ENCODE measurements at places on chromosomes 12 and 14.

- DNase-seq = no peak
Observed at GRCh38 chr14:83826838-83827237, 1703.1 kb upstream of the FLRT2 start.

GRCh38 chr12:103930787-103931735 is 851 bp downstream of the HSP90B1 start:
- peak; percentile 65 for DNase-seq

- no peak for DNase-seq
Observed at GRCh38 chr12:56103823-56104108, 593 bp upstream of the PA2G4 start.

GRCh38 chr12:124754949-124755800 is 108.5 kb downstream of the SCARB1 start:
- DNase-seq = no peak

DNA sequence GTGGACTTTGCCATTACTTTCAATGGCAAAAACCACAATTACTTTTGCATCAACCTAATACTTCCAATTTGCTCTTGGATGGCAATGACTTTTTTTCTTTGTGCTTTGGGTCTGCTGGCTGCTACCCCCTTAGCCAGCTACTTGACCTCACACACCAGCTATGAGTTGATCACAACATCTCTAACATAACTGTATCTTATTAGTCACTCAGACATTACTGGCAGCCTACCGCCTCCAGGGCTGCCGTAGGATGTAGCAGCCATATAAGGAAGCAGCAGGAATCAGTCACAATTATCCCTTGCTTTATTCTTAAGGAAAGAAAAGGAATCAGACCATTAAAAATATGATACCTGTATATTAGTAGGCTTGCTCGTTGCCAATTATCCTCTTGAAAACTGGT is 260.5 kb downstream of the ADAMTS20 start:
- no peak for DNase-seq

DNA sequence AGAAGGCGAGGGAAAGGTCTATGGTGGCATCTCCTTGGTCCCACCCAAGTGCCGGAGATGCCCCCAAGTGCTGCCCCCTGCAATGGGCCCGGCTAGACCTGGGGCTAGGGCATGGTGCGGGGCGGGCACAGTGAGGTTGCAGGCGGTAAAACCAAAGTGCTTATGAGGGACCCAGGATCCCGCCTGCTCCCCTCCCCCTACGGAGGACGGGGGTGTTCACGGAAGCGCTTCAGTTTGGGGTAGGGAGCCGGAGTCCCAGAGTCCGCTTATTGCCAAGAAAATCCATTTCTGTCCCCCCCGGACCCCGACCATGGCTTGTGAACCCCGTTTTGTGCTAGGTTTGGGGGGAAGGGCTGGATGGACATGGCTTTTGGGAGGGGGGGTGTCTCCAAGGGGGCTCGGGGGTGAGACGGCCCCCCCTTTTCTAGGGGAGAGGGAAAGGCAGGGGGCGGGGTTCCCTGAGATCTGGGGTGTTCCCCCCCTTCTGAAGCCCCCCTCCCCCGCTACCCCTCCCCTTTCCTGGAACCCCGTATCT is 5.4 kb upstream of the GPR84 start:
- no peak for DNase-seq

- DNase-seq = no peak
Observed at GRCh38 chr14:52154992-52155650, 86.3 kb upstream of the NID2 start.

- no peak for DNase-seq
Observed at GRCh38 chr12:106769546-106769945, 4.9 kb upstream of the RIC8B start.

DNA sequence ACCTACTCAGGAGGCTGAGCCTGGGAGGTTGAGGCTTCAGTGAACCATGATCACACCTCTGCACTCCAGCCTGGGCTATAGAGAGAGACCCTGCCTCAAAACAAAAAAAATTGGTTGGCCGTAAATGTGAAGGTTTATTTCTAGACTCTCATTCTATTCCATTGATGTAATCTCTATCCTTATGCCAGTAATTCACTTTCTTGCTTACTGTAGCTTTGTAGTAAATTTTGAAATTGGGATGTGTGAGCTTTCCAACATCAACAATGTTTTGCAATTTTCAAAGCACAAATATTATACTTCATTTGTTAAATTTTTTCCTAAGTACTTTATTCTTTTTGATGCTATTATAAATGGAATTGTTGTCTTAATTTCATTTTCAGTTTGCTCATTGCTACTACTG is 24.6 kb downstream of the LIN52 start:
- no peak for DNase-seq

GRCh38 chr14:77043177-77043983 is 14.9 kb upstream of the IRF2BPL start:
- DNase-seq = no peak

- no peak for DNase-seq
Observed at GRCh38 chr14:58944343-58944967, 244.0 kb upstream of the DAAM1 start.

DNA sequence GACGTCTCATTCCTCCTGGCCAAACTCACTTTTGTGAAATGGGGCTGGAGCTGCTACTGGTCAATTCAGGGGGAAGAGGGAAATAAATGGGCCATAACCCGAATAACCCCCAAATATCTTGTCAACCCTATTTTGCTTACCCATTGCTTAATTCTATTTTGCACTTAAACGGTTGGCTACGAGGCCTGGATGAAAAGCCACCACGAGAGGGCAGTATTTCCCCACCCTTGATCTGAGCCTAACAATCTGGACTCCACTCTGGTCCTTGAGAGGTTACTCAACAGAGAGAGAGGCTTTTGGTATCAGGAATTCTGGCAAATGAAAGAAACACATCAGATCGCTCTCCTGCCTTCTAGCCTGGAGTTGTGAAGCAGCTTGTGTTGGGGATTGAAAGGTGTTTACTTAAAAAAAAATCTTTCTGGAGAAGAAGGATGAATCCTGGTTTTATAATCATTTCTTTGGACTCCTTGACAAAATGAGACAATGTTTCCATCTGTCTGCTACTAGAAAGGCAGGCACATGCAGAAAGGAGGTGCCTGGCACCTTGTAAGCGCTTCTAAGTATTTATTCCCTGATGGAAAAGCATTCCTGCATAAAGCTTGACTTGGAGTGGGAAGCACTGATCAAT is 22.4 kb upstream of the FBXO21 start:
- peak; percentile 36 for DNase-seq

GRCh38 chr14:73613046-73613383 is 698 bp downstream of the ACOT6 start:
- DNase-seq = no peak

- no peak for DNase-seq
Observed at GRCh38 chr12:111451232-111451631, 45.5 kb downstream of the SH2B3 start.

- DNase-seq = no peak
Observed at GRCh38 chr14:93104961-93105360, 10.8 kb downstream of the ITPK1 start.

GRCh38 chr14:77746064-77746702 is 14.8 kb downstream of the SNW1 start:
- DNase-seq = no peak

- no peak for DNase-seq
Observed at GRCh38 chr12:104751120-104751519, 207.0 kb downstream of the SLC41A2 start.

DNA sequence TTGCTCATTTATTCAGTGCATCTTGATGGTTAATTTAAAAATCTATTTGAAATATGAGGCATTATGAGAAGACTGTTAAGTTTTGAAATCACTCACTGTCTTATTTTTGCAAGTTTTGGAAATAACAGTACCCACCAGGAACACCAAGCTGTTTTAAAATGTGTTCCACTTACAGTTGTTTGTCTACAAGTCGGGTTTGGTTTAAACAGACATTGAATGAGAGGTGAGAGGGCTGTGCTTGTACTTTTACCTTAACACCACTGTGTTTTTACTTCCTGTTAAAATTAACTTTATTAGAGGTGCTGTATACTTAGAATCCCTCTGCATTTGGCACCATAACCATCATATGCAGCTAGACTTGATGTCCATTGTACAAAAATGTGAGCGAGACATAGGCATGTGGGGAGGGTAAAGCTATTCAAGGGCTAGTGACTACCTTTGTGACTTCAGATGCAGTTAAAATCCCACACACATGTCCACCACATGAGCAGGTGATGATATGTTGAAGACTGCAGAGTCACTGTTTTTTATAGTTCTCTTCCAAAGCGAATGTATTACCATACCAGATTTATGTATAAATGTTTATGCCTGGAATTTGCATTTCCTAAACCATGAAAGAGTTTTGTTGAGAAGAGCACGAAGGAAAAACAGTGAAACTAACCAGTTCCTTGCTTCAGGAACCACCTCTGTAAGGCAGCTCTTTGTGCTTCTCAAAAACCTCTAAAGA is 12.9 kb downstream of the ELK3 start:
- DNase-seq = no peak

GRCh38 chr14:99524091-99524661 is 43.0 kb downstream of the CCNK start:
- DNase-seq = no peak

GRCh38 chr14:100028990-100029677 is 36.1 kb upstream of the EVL start:
- DNase-seq = no peak

DNA sequence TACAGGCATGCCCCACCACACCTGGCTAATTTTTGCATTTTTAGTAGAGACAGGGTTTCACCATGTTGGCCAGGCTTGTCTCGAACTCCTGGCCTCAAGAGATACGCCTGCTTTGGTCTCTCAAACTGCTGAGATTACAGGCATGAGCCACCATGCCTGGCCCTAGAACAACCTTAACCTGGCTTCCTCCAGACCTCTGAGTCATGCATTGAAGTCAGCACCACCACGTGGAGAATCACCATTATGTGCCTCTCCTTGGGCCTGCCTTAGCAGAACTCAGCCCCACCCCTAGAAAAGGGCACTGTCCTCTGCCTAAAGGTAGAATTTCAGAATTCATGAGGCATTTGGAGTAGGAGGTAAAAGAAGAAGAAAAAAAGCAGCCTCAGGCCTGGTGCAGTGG is 49.0 kb downstream of the LIMA1 start:
- no peak for DNase-seq

DNA sequence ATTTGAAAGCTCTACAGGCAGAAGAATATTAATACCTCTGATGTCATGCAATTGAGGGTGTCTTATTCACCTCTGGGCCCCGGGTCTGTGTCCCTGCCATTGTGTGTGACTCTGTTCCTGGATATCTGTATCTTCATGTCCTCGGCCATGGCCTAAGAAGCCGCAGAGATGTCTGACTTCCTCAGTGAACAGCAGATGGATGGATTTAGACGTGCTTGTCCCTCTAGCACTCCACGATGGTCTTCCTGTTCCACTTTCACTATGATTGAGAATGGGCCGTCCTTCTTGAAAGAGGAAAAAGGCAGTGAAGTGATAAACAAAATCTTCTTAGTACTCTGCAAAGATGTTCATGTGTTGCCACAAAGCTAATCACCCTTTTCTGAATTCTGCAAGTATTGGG is 217.4 kb downstream of the SLC41A2 start:
- DNase-seq = no peak

DNA sequence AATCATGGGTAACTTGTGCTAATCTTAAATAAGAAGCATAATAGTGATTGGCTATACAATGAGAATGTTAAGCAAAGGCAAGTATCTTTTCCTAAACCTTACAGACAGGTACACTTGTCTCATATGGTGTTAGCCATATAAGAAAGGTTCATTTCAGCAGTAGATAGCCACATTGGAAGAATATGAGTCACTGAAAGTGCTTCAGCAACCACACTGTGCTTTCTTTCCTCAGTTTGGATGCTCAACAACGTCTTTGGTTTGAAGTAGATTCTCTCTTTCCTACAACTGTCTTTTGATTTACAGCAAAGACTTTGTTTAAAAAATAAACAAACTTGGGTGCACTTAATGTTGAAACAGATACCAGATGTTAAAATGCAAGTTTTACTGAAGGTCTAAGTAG is 8.9 kb downstream of the DDHD1 start:
- no peak for DNase-seq

DNA sequence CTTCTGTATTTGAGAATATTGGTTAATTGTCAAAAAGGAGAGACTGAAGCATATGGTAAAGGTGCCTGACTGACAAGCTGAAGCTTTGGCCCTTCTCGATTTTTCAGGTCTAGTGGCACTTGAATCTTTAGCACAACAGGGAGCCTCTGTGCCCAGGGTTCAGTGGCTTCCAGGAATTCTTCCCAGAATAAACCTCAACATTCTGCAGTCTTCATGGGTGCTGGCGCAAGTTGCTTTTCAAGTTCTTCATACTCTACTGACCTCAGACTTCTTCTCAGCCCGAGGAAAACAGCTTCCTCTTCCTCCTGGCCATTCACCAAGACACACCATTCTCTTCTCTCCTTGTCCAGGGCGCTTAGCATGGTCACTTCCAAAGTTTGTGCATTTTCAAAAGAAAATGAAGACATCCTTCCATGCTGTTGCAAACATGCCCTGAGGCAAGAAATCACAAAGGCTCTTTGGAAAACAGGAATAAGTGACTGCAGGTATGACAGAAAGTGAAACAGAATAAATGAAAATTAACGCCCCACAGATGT is 89.9 kb downstream of the MGST1 start:
- no peak for DNase-seq

DNA sequence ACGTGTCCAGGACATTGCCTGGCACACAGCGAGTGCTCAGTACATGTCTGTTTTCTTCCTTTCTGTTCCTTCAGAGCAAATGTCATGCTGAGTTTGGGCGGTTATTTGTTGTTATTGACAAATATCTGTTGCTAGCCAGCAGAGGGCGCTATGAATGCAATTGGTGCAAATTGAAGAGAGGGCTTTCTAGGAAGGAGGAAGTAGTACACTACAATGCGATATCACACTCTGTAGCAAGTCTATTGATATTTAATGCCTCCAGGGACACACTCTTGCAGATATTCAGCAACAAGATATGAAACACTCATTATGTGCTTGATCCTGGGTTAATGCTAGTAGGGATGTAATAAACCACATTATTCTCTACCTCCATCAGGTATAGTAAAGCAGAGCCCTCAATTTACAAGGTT is 267.3 kb upstream of the SRRM4 start:
- DNase-seq = no peak

DNA sequence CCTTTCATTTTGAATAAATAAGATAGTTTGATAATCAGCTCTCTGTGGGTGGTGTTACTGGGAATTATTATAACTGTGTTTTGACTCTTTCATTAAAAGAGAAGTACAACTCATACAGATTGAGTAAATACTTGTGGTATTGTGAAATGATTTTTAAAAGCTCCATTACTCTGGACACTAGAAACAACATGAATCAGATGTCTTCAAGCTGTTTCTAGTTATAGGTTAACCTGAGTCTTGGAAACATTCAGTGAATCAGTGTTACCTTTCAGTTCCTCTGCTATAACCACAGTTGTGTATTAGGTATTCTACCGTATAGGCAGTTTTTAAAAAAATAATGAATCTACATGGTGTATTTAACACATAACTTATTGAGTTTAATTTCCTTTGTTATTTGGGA is 128.4 kb upstream of the SSTR1 start:
- no peak for DNase-seq

- no peak for DNase-seq
Observed at GRCh38 chr12:124804011-124804621, 59.5 kb downstream of the SCARB1 start.

DNA sequence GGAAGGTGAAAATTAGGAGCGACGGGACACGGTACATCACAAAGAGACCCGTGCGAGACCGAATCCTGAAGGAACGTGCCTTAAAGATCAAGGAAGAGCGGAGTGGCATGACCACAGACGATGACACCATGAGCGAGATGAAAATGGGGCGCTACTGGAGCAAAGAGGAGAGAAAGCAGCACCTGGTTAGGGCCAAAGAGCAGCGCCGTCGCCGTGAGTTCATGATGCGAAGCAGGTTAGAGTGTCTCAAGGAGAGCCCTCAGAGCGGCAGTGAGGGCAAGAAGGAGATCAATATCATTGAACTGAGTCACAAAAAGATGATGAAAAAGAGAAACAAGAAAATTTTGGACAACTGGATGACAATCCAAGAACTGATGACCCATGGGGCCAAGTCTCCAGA is 385.3 kb downstream of the PDZRN4 start:
- DNase-seq = no peak
